ENCODE measurements at places on chromosomes 5 and 9. TPM values are rescaled to one million over a fixed set of nuclear protein-coding genes. Genes with fewer than 3 reads are reported as not detected.

SLC25A48 gene
- 6.0 TPM for total RNA-seq

GRCh38 chr5:55286411-55286933 lies 21.0 kb downstream of the DHX29 start:
- DNase-seq, result no peak

GRCh38 chr9:113771199-113771598 lies 104.9 kb upstream of the ZNF618 start:
- DNase-seq, result no peak

S1PR3 gene
- total RNA-seq, result 0.67 TPM

CCNJL gene
- total RNA-seq, result 21.6 TPM

GDNF gene
- total RNA-seq, result 1.6 TPM

DNA sequence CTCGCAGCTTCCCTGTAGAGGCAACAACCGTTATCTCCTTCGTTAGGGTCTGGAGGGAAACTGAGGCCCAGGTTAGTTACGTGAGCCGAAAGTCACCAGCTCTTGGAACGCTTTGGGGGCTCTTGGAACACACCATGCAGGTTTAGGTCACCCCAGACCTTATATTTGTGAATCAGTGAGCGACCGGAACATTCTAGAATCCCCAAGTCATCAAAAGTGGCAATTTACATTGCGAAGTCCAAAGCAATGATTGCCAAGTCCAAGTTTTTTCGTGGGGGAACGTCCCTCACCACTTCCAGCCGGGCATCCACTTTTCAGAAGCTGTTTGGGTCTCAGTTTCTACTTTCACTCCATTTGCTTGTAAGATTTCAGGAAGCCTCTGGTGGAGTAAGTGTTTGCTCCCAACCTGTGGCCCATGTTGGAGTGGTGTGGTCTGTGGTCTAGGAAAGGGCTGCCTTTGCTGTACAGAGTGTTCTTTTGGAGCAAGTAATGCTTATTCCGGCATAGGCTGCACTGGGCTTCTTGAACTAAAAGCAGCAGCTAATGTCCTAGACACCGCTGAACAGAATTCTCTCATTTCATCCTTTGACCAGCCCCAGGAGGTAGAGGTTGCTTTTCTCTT lies 32.8 kb upstream of the SPRY4 start:
- DNase-seq, result no peak

- DNase-seq, result peak; percentile 39
Observed at GRCh38 chr9:111937781-111938426, 41.3 kb downstream of the UGCG start.

- no peak for DNase-seq
Observed at GRCh38 chr5:67510204-67510603, 313.6 kb upstream of the CD180 start.

PDGFRB gene
- 18.1 TPM for total RNA-seq

KCNIP1 gene
- total RNA-seq, result 0.25 TPM

GSN gene
- 553 TPM for total RNA-seq

CDH10 gene
- 0.07 TPM for total RNA-seq

DNA sequence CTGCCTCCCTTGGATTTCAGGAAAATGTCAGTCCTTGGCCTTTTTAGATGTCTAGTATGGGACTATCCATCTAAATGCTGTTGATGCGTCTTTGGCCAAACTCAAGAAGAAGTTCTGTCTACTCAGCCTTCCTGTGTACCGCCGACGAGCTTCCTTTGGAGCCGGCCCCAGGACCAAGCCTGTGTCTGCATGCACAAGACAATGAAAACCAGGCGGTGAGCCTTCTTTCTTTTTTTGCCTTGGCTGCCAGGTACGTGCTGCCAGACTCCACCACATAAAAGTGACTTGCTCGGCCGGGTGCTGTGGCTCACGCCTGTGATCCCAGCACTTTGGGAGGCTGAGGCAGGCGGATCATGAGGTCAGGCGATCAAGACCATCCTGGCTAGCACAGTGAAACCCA lies 6.0 kb upstream of the NEURL1B start:
- DNase-seq, result no peak

TMEM171 gene
- total RNA-seq, result 69.3 TPM

- no peak for DNase-seq
Observed at GRCh38 chr9:86766912-86767311, 180.4 kb downstream of the GAS1 start.

- no peak for DNase-seq
Observed at GRCh38 chr5:102796498-102796897, 41.4 kb downstream of the PAM start.

DNA sequence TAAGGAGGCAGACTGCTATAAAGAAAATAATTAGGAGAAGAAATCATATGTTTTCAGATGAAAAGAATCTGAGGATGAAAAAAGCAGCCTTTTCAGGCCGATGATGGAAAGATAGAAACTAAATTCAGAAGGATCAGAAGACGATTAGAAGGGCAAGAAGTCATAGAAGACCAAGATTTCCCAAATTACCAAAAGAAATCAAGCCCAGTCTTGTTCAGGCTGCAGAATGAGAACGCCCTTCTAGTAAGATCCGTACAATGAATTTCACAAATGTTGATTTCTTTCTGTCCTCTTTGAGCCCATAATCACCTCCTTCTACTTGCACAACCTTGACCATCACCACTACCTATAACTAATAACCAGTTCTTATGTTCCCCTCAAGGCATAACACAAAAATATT lies 114.6 kb upstream of the CCDC152 start:
- no peak for DNase-seq

DNA sequence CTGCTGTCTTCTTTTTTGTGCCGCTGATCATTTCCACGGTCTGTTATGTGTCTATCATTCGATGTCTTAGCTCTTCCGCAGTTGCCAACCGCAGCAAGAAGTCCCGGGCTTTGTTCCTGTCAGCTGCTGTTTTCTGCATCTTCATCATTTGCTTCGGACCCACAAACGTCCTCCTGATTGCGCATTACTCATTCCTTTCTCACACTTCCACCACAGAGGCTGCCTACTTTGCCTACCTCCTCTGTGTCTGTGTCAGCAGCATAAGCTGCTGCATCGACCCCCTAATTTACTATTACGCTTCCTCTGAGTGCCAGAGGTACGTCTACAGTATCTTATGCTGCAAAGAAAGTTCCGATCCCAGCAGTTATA lies 17.1 kb downstream of the F2R start:
- DNase-seq, result no peak

GNA14 gene
- 11.7 TPM for total RNA-seq

DNA sequence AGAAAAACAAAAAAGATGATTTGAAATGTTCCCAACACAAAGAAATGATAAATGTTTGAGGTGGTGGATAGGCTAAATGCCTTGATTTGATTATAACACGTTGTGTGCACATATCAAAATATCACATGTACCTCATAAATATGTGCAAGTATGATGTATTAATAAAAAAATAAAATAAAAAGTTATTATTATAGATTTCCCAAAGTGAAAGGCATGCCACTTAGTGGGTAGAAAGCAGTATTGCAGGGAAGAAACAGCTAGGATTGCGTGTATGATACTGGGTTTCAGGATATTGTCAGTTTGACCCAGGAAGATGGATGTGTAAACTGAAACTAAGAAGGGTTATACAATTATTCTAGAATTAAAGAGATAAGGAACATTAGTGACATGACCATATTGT lies 3.6 kb upstream of the TMEM38B start:
- no peak for DNase-seq

- DNase-seq, result no peak
Observed at GRCh38 chr9:132546148-132547051, 36.0 kb upstream of the BARHL1 start.

ACOT12 gene
- total RNA-seq, result not detected

GRCh38 chr9:134637241-134637640 lies 4.4 kb upstream of the COL5A1 start:
- no peak for DNase-seq

GRCh38 chr5:106959387-106959786 lies 711.4 kb downstream of the EFNA5 start:
- peak; percentile 25 for DNase-seq

SPARC gene
- total RNA-seq, result 107 TPM

SLC6A18 gene
- 0.27 TPM for total RNA-seq

- DNase-seq, result no peak
Observed at GRCh38 chr9:3736161-3736560, 210.4 kb upstream of the RFX3 start.

DNA sequence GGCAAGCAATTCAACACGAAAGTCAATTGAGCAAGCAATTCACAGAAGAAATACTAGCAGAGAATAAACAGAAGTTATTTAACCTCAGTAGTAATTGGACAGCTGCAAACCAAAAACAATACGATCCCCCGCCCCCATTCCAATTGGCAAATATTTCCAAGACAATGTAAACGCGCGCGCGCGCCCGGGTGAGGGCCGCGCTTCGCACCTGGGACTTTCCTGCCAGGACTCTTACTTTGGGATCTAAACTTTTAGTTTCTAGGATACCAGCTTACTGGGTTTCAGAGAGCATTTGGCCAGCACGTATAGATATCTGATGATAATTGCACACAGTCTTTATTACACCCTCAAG lies 8.6 kb downstream of the RUFY1 start:
- DNase-seq, result peak; percentile 83

LNPEP gene
- total RNA-seq, result 23.7 TPM

- no peak for DNase-seq
Observed at GRCh38 chr9:92637326-92637725, 32.6 kb downstream of the IPPK start.

PCDHAC2 gene
- 0.05 TPM for total RNA-seq

DNA sequence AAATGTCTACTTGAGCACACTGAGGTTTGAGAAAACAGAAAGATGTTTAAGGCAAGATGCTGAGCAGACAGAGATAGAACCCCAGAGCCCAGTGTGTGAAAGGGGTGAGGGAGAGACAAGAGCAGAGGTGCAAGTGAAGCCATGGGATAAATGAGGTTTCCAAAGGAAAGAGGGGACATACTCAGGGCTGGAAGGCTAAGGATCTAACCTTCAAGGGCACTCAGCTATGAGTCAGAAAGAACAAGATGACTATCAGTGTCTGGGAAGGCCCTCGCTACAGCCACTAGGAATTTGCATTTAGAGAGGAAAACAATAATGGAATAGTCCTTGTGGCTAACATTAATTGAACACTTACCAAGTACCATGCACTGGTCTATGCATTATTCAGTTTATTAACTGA lies 113.7 kb downstream of the HTR4 start:
- no peak for DNase-seq

- no peak for DNase-seq
Observed at GRCh38 chr9:76025286-76025685, 134.8 kb downstream of the PCSK5 start.

ABO gene
- total RNA-seq, result 77.7 TPM

CDH6 gene
- total RNA-seq, result 2.0 TPM

SPATA31C1 gene
- total RNA-seq, result not detected

PCSK1 gene
- 3.6 TPM for total RNA-seq

TSLP gene
- 0.45 TPM for total RNA-seq

FRMD3 gene
- total RNA-seq, result 21.3 TPM
